CD4-positive, alpha-beta T cell treated with Interleukin-12 subunit alpha and Interleukin-12 subunit beta, for 1 hour (primary cell): ENCODE measurements at places on chromosomes 4 and X.

DNA sequence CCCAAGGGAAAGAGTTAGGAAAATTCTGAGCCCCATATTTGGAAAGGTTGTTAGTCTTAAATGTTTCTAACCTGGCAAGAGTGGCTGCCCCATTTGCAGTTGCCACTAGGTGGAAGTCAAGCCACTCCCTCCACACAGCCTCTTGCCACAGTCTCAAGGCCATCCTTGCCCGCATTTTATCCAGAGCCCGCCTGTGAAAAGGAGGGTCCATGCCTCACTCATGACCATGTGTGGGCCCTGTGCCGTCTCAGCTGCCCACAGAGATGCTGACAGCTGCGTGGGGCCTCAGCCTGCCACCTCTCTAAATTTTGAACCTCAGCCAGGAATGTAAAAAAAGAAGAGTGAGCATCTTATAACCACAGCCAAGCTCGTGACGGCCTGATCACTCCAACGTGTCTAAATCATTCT lies 201.5 kb upstream of the FAM241A start:
- no peak for DNase-seq

- DNase-seq: no peak
Observed at GRCh38 chr4:152581536-152582160, 45.8 kb upstream of the FBXW7 start.

- no peak for DNase-seq
Observed at GRCh38 chr4:173527103-173527891, 2.7 kb downstream of the HAND2 start.

GRCh38 chr4:70120323-70120722 lies 33.7 kb upstream of the PRR27 start:
- DNase-seq: no peak

- no peak for DNase-seq
Observed at GRCh38 chr4:15689540-15689939, 7.9 kb downstream of the FAM200B start.

DNA sequence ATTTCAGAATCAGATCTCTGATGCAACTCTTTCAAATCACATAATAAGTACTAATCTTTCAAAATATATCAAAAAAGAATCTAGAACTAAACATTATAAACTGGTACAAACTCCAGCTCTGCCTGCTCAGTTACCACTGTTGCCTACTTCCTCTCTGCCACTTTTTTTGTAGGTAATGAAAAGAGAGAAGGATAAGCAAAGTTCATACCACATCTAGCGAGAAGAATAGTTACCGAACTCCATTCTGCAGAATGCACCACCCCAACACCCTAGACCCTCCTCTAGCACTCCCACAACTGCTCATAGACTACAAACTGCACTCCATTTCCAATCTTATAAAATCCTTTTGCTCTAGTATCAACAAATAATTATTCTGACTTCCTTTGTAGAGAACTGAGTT lies 19.7 kb upstream of the LRBA start:
- no peak for DNase-seq

GRCh38 chr4:34037280-34037679 lies 2207.0 kb downstream of the ARAP2 start:
- DNase-seq: no peak

DNA sequence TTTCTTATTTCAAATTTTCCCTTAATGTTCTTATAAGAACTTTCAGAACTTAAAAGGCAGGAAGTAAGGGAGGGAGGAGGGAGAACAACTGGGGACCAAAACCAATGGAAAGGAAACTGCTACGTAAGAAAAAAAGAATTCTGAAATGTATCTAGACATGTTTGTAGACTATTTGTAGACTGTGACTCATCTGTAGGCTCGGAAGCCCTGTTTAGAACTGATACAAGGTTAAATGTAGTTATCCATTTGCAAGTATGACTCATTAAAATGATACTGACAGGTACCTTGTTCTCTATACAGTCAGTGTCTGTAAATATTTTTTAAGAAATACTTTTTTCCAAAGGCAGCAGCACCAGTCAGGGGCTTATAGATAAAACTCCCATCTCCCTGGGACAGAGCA lies 202.0 kb downstream of the DHX15 start:
- no peak for DNase-seq

DNA sequence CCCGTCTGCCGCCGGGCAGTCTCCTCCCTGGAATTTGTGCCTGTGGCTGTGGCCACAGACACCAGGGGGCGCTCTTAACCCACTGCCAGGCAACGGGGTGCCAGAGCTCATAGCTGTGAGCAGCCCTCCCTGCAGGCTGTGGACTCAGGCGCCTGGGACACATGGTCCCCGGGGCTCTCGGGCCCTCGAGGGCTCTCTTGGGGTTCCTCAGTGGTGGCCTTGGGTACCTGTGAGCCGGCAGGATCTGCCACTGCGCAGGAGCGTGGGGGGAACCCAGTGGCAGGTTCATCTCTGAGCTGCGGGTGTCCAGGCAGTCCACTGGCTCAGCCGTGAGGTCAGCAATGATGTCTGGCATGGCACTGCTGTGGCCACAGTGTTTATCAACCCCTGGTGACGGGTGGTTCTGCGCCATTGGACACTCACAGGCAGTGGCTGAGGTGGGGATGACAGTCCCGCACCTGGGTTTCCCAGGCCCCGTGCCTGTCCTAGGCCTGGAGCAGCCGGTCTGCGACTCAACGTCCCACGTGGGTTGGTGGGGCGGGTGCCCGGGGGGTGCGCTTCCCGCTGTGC lies 37.2 kb downstream of the PCGF3 start:
- peak; percentile 80 for DNase-seq

- no peak for DNase-seq
Observed at GRCh38 chr4:155909615-155910226, 6.2 kb downstream of the TDO2 start.

DNA sequence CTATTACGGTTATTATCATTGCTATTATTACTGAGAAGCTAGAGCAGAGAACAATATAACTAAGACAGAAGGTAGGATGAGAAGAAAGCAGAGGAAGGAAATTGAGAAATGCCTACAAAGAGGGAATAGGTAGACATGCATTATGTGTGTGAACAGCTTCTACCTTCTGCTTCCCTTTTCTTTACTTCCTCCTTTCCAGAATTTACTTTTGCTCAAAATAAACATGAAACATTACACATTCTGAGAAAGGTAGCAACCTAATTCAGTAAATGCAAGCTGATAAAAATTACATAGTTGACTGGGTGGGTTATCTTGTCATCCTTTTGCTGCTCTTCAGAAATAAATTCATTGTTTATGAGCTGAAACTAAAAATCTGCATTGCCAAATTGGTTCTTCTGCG lies 54.6 kb downstream of the AMOT start:
- DNase-seq: no peak

DNA sequence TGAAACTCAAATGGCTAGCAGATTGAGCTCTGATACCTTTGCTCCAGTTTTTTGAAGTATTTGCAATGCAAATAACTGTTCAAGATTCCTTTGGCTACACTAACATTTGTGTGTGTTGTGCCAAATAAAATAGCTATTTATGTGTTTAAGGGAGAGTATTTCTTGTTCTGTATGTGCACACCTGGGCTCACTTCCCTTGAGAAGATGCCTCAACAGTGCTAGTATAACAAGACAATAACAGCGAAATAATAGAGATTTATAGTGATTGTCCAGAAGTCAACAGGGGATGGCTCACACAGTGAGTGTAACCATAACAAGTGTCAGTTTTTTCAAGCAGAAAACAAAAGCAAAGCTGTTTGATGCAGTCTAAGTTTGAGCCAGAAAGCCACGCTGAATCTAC lies 460.5 kb downstream of the CENPC start:
- no peak for DNase-seq

DNA sequence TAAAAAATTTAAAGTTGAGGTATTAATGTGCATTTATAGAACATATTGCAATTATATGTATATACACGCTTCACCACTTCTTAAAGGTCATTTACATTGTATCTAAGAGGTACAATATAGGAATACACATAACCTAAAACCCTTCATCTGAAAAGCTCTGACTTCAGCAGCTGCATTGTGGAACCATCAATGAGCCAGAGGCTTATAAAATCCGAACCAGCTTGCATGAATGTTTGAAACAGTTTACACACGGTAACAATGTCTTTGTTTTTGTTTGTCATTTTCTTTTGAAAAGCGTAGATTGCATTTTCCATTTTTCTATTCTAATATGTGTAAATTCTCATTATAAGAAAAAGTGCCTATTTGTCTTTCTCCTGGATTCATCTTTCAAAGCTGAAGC lies 221.6 kb downstream of the DCLK2 start:
- DNase-seq: no peak

GRCh38 chr4:53688186-53688790 lies 97.0 kb upstream of the LNX1 start:
- DNase-seq: no peak

- DNase-seq: no peak
Observed at GRCh38 chr4:112916868-112917267, 132.6 kb upstream of the ANK2 start.

GRCh38 chr4:38503689-38504395 lies 160.2 kb upstream of the KLF3 start:
- no peak for DNase-seq

- DNase-seq: no peak
Observed at GRCh38 chrX:68848189-68848940, 19.5 kb downstream of the EFNB1 start.

DNA sequence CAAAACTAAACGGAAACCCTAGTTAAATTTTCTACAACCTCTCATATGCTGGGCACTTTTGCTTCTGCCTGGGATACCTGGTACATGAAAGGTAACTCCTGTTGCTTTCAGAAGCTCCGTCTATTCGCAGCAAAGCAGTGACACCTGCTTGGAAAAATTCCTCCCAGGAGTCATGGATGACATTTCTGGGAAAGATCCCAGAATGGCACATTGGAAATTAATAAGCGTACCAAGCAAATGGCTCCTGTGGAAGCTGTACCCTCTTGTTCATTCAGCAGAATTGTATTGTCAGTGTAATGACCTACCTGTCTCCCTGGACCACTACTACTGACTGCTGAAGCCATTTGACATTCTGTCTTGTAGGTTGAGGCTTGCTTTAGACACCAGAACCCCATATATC lies 349.7 kb upstream of the NOCT start:
- DNase-seq: no peak

DNA sequence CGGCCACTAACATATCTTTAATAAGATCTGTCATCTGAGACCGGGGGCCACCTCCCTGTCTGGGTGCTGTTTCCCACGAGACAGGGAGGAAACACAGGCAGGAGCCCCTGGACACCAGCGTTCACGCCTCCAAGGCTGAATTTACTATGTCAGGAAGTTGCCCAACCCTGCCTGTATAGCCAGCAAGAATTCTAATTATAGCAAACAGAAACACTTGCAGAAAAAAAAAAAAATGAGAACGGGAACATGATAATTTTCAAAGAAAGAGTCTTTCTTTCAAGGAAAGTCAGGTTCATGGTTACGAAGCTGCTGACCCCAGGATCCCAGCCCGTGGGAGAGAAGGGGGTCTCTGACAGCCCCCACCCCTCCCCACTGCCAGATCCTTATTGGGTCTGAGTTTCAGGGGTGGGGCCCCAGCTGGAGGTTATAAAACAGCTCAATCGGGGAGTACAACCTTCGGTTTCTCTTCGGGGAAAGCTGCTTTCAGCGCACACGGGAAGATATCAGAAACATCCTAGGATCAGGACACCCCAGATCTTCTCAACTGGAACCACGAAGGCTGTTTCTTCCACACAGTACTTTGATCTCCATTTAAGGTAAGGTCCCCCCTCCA lies at the start of gene IL3RA:
Gene IL3RA, plus strand, starts transcription at position 455 of the 613 bp plus-strand sequence. CDS start 4,981 bp downstream, outside the sequence.
- DNase-seq: peak; percentile 33

DNA sequence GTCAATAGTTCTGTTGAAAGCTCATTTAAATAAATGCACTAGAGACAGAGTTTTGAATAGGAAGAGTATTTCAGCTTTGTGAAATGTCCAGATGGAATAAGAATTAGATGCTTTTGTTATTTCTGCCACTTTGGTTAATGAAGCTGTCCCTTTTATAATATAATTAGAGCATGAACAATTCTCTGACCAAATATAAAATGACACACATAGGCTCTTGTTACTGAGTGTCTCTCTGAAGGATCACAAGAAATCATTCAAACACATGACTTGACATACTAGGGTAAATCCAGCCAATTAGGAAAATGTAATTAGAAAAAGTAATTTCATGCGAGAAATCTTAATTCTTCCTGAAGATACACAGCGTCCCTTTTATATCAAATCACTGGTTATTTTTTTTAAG lies 68.4 kb upstream of the DDIT4L start:
- DNase-seq: no peak

GRCh38 chrX:44265559-44265958 lies 77.9 kb downstream of the EFHC2 start:
- no peak for DNase-seq

DNA sequence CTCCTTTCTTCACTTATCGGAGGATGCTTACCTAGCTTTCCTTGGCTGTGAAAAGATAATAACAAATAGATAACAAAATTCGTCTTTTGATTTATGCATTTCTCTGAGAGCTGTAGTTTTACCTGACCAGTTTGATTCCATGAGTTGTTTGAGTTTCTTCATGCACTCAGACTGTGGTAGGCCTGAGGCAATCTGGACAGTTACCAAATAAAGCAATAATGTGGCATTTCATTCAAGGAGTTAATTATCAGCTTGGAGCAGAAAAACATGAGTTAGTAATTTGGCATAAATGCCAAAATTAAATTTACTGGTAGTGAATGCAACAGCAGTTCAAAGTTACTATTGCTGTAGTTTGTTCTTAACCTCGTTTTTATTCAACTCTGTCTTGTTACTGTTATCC lies 53.5 kb downstream of the FABP2 start:
- no peak for DNase-seq

DNA sequence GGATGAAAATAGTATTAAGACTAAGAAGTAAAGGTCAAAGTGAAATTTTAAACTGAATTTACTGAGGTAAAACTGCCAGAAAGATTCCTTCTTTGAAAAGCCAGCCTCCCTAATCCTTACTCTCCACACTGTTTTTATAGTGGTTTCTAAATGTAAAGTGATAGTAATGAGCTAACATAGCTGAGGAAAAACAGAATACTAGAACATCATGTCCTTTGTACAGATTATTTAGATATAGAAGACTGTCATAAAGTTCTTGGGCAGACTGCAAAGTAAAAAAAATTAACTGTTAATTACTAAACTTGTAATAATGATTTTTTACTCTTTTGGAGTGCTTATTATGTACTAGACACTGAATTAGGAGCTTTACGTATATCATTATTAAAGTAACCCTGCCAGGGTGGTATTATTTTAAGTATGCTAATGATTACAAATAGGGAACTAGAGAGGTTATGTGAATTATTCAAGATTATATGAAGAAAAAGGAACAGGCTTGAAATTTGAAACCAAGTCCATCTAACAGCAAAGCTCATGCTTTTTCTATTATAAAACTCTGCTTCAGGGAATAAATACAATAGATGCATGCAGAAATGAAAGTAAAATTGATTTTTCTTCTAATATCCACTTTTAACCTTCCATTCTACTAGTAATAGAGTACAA lies 150.5 kb downstream of the TBCK start:
- no peak for DNase-seq

GRCh38 chrX:56783996-56784620 lies 55.1 kb downstream of the NBDY start:
- no peak for DNase-seq

- DNase-seq: peak; percentile 52
Observed at GRCh38 chrX:110167952-110168451, 149.9 kb downstream of the AMMECR1 start.

GRCh38 chr4:52638717-52639116 lies 20.4 kb downstream of the USP46 start:
- DNase-seq: no peak
